PC-3 (cell line): ENCODE measurements at places on chromosomes 16 and 17. TPM values are rescaled to one million over a fixed set of nuclear protein-coding genes. Genes with fewer than 3 reads are reported as not detected.

DNA sequence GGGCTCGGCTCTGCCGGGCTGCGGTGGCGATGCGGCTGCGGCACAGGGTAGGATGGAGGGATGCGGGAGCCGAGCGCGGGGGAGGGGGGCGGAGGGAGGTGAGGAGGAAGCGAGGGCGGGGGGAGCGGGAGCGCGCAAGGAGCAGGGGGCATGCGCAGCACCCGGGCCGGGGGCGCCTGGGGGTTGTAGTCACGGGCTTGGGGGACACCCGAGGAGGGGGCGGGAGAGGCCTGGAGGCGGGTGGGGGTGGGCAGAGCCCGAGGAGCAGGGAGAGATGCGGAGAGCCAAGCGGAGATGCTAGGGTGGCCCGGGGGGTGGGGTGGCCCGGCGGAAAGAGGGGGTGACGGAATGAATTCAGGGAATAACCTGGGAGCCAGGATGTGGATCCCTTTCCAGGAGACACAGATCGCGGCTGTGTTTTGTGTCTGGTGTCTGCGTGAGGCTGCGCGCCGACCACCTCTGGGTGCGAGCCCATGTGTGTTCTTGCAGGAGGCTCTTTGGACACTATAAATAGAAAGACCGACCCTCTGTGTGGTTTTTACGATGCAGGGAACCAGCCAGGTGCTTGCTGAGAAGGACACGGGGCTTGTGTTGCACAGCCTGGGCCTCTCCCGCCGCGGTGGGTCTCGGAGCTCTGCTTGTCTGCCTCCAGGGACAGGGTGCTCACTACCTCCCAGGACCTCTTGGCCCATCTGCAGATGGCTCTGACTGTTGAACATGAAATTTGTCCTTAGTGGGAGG, at the start of gene STX1B:
Gene STX1B, minus strand, starts transcription at position 54 of the 741 bp plus-strand sequence. CDS start 242 bp downstream, outside the sequence.
- H3K36me3 ChIP-seq = no peaks in the 10 kb centered on the region
- H3K27me3 ChIP-seq = no peaks in the 10 kb centered on the region
- no peak within 1 kb of the TSS for H3K27ac ChIP-seq
- DNase-seq = no peak
- peaks cover 7% of the 10 kb centered on the region; the same call in 1 of the 2 replicates for H3K4me1 ChIP-seq
- no peak within 1 kb of the TSS for H3K4me3 ChIP-seq

The CCL1 gene
- total RNA-seq = not detected in 2 replicates

DNA sequence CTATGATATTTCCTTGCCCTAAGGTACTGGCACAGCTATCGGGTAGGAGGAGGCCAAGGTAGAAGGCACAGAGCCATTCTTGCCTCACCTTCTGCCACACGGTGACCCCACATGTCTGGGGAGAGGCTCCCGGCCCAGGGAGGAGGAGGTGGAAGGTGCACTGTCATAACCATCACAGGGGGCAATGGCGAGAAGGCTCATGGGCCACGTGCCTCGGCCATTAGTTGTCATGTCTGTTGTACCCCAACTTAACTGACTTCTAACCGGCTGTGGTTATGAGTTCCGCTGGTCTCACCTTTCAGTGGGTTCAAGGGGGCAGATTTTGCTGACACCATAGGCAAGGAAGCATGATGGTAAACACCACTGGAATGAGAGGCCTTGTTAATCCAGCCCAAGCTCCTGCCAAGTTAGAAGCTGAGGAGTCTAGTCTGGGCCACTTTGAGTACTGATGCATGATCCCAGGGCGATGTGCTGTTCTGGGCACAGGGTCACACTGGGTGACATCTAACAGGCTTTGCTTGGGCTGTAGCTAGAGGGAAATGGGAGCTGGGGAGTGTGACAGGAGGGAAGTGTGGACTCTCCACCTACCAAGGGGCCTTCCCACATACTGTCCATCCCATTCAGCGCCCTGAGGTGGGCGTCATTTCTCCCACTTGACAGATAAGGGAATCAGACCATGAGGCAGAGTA, 39.6 kb downstream of the HLF start:
- no peak overlapping the region for H3K4me3 ChIP-seq
- H3K27me3 ChIP-seq = peaks cover 10% of the 10 kb centered on the region
- no peaks in the 10 kb centered on the region for H3K36me3 ChIP-seq
- no peak for DNase-seq
- no peak overlapping the region for H3K27ac ChIP-seq

The CSNK1D gene
- 58.6 and 73.5 TPM in 2 replicates for total RNA-seq

GRCh38 chr17:17466511-17466910, 10.3 kb upstream of the MED9 start:
- H3K4me1 ChIP-seq = peaks cover 15% of the 10 kb centered on the region
- H3K27ac ChIP-seq = no peak overlapping the region
- DNase-seq = no peak
- H3K27me3 ChIP-seq = peaks cover 3% of the 10 kb centered on the region; the same call in 1 of the 2 replicates
- H3K4me3 ChIP-seq = no peak overlapping the region

The MT1A gene
- total RNA-seq = not detected in 2 replicates

DNA sequence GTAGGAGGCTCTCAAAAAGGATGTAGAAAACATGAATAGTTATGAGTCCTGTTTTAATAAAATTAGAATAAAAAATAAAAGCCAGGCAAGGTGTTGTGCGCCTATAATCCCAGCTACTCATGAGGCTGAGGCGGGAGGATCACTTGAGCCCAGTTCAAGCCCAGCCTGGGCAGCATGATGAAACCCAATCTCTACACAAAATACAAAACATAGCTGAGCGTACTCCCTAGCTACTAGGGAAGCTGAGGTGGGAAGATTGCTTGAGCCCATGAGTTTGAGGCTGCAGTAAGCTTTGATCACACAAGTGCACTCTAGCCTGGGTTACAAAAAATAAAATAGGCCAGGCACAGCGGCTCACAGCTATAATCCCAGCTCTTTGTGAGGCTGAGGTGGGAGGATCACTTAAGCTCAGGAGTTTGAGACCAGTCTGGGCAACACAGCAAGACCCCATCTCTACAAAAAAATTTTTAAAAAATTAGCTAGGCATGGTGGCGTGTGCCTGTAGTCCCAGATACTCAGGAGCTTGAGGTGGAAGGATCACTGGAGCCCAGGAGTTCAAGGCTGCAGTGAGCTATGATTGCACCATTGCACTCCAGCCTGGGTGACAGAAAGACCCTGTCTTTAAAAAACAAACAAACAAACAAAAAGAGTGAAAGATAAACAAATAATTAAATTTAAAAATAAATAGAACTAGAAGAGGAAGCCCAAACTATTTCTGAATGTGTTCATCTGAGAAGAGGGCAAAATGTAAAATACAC, 17.2 kb upstream of the PRM1 start:
- no peaks in the 10 kb centered on the region for H3K36me3 ChIP-seq
- no peak overlapping the region for H3K27ac ChIP-seq
- H3K4me1 ChIP-seq = no peaks in the 10 kb centered on the region; the same call in 1 of the 2 replicates

The KRT25 gene
- total RNA-seq = not detected in 2 replicates

DNA sequence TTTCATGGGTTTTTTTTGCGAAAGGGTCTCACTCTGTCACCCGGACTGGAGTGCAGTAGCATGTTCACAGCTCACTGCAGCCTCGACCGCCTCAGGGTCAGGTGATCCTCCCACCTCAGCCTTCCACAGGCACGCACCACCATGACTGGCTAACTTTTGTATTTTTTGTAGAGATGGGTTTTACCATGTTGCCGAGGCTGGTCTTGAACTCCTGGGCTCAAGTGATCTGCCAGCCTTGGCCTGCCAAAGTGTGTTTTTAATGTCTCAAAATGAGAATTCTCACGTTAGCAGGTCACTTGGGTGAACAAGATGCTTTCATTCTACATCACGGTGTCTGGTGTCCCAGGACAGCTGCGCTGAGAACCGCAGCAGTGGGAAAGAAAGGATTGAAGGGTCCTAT, 3.2 kb downstream of the FBXO31 start:
- no peak for DNase-seq
- no peaks in the 10 kb centered on the region for H3K36me3 ChIP-seq
- no peaks in the 10 kb centered on the region for H3K27me3 ChIP-seq
- peaks cover 14% of the 10 kb centered on the region; the same call in 1 of the 2 replicates for H3K4me1 ChIP-seq
- H3K27ac ChIP-seq = no peak overlapping the region
- H3K4me3 ChIP-seq = no peak overlapping the region

DNA sequence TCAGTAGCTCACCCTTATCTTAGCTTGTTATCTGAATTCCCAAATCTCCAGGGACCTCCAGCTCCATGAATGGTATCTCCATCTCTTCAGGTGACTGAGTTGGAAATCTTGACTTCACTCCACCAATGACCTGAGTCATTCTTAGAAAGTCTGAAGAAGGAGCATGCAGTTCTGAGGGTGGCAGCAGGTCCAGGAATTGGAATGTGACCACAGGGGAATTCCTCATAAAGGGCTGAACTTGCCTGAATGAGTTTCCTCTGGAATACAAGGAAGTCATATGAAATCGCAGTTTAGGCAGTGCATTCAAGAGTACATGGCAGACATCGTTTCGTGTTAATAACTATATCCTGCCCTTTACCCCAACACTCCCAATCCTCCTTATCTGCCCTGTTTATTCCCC, 12.5 kb upstream of the PYY start:
- no peaks in the 10 kb centered on the region for H3K27me3 ChIP-seq
- no peaks in the 10 kb centered on the region for H3K36me3 ChIP-seq
- H3K4me3 ChIP-seq = no peak overlapping the region
- H3K27ac ChIP-seq = no peak overlapping the region
- no peak for DNase-seq

The VWA3A gene
- not detected in 2 replicates for total RNA-seq

- H3K36me3 ChIP-seq = no peaks in the 10 kb centered on the region
- no peaks in the 10 kb centered on the region for H3K27me3 ChIP-seq
- peaks cover 8% of the 10 kb centered on the region; the same call in 1 of the 2 replicates for H3K4me1 ChIP-seq
- no peak for DNase-seq
- H3K4me3 ChIP-seq = no peak overlapping the region
Observed at GRCh38 chr16:71352466-71352865, 6.1 kb upstream of the CALB2 start.

The TNP2 gene
- not detected in 2 replicates for total RNA-seq

- no peaks in the 10 kb centered on the region for H3K36me3 ChIP-seq
- H3K4me1 ChIP-seq = peaks cover 15% of the 10 kb centered on the region
- H3K27ac ChIP-seq = no peak overlapping the region
- no peak for DNase-seq
- H3K27me3 ChIP-seq = no peaks in the 10 kb centered on the region
Observed at GRCh38 chr16:53515259-53515658, 12.2 kb upstream of the AKTIP start.

DNA sequence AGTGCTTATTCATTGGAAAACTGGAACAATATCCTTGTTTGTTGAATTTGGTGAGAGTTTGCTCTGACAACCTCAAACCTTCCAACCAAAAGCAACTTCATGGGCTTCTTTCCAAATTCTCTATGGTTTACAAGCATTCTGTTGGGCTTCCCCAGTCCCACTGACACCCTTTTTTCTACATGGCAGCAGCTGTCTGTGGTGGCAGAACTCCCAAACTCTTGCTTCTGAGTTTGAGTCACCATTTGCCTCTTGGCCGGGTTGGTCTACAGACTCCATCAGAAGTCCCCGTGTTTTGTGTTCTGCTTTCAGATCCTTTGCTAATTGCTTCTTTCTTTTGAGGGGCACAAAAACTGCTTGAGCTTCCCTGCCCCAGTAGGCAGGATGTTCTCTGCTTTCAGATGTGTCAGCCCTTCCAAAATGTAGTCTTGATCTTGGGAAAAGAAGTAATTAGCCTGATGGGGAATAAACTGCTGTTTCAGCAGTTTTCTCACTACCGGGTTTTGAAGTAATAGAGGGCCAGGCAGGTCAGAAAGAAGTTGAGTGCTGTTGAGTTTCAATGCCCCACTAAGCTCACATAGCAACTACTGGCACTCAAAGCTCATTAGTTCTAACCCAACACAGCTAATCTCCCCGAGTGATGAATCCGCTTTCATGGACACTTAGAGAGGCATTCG, 80.7 kb downstream of the HS3ST3A1 start:
- no peaks in the 10 kb centered on the region for H3K4me1 ChIP-seq
- no peak overlapping the region for H3K27ac ChIP-seq
- peak; percentile 28 for DNase-seq
- no peaks in the 10 kb centered on the region for H3K27me3 ChIP-seq
- no peak overlapping the region for H3K4me3 ChIP-seq
- no peaks in the 10 kb centered on the region for H3K36me3 ChIP-seq

The TNFRSF13B gene
- not detected in 2 replicates for total RNA-seq

The SEPTIN1 gene
- 0.55 TPM in 1 of 2 replicates, not detected in the other for total RNA-seq

GRCh38 chr16:31025339-31025738, 8.0 kb upstream of the STX4 start:
- no peaks in the 10 kb centered on the region for H3K4me1 ChIP-seq
- H3K27ac ChIP-seq = no peak overlapping the region
- no peak overlapping the region for H3K4me3 ChIP-seq

The CRYM gene
- not detected in 2 replicates for total RNA-seq

DNA sequence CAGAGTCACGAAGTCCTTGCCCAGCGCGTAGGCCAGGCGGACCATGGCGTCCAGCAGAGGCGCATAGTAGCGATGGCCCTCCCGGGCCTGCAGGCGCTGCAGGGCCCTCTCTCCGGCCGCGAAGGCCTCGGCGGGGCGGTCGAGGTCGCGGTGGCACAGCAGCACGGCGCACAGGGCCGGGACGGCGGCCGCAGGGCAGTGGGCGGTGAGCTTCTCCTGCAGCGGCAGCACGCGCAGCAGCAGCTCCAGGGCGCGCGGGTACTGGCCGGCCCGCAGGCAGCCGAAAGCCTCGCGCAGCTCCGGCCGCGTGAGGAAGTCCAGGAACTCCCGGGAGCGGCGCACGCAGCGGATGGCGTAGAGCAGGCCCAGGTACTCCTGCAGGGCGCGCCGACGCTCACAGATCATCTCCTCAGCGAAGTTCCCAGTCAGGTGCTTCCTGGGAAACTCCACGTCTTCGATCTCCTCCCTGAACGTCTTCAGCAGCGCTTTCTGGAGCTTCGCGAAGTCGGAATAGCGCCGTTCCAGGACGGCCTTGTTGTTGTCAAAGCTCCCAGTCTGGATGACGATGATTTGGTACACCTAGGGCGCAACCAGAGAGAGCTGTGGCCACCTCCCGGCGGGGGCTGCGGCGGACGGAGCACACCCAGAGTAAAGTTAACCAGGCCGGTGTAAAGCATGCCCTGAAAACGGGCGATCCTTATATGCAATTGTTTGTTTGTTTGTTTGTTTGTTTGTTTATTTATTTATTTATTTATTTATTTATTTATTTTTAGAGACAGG, 7.4 kb downstream of the SNX20 start:
- DNase-seq = no peak
- no peak overlapping the region for H3K27ac ChIP-seq
- no peaks in the 10 kb centered on the region for H3K4me1 ChIP-seq
- H3K36me3 ChIP-seq = no peaks in the 10 kb centered on the region
- no peaks in the 10 kb centered on the region for H3K27me3 ChIP-seq

The VPS35L gene
- total RNA-seq = 2.9 and 9.1 TPM in 2 replicates

The LGALS9B gene
- not detected in 2 replicates for total RNA-seq

The SPSB3 gene
- total RNA-seq = 27.4 and 30.4 TPM in 2 replicates

DNA sequence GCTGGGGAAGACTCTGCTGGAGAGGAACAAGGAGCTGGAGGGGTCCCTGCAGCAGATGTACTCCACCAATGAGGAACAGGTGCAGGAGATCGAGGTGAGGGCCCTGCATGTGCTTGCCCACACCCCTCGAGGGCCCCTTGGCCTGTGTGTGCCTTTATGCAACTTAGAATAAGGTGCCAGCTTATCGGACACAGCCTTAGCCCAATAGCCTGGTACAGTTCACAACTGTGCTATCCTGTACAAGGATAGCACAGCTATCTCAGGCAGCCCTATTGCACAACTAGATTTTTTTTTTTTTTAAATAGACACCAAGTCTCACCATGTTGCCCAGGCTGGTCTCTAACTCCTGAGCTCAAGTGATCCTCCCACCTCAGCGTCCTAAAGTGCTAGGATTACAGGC, 12.1 kb downstream of the CDR2L start:
- no peaks in the 10 kb centered on the region for H3K4me1 ChIP-seq
- peaks cover 9% of the 10 kb centered on the region for H3K36me3 ChIP-seq
- no peaks in the 10 kb centered on the region for H3K27me3 ChIP-seq
- H3K27ac ChIP-seq = no peak overlapping the region
